ENCODE measurements at places on chromosomes 6 and 20. TPM values are rescaled to one million over a fixed set of nuclear protein-coding genes. Genes with fewer than 3 reads are reported as not detected.

DNA sequence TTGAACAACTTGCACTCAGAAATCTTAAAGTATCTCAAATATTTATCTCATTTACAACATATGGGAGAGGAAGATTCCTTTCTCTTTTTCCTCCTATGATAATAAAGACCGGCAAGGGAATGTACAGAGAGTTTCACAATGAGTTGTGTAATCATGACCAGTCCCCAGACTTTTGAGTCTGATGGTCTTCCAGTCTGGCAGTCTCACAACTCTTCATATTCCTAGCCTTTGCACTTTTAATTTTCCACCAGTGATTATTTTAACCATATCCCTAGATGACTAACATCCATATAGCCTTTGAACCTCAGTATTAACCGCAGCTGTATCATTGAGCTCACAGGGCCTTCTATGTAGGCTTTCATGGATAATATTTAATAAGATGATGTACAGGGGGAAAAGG, 278.5 kb downstream of the KHDC1L start:
- H3K4me1 ChIP-seq, result no peaks in the 10 kb centered on the region
- no peak for DNase-seq
- H3K36me3 ChIP-seq, result no peaks in the 10 kb centered on the region
- H3K27ac ChIP-seq, result no peak overlapping the region

DNA sequence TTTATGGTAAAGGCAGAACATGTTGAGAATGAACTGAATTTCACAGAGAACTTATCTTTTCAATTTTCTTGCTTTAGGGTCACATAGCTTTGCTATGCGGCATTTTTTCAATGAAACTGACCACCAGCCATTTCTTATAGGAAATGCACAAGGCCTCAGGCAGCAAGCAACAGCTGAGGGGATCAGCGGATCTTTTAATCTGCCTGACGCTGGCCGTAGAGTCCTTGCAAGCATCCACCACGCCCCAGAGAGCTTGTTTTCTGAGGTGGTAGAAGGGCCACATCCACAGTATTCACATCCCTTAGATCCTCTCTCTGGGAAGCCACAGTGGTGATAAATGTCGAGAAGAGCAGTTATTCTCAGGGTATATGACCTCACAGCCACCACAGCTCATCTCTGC, 34.3 kb downstream of the FLRT3 start:
- no peak overlapping the region for H3K4me3 ChIP-seq
- no peaks in the 10 kb centered on the region for H3K36me3 ChIP-seq
- no peak overlapping the region for H3K27ac ChIP-seq

DNA sequence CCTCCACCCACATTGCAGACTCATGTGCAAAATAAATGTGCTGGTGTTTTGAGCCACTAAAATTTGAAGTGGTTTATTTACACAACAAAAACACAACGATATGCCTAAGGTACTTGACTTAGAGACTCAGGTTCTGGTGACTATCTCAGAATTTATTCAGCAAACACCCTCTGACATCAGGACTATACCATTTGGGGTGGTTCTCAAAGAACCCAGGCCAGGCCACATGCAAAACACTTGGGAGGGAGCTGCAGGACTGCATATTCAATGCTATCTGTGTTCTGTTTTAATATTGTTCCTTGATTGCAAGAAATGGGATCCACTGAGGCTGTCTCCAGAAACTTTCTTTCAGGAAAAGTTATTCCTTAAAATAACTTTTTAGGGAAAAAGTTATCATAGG, 91.6 kb downstream of the LINC00237 start:
- H3K36me3 ChIP-seq, result no peaks in the 10 kb centered on the region
- peaks cover 16% of the 10 kb centered on the region for H3K4me1 ChIP-seq
- H3K27me3 ChIP-seq, result peaks cover 11% of the 10 kb centered on the region
- no peak for DNase-seq
- H3K4me3 ChIP-seq, result no peak overlapping the region

Gene KCTD20
- total RNA-seq, result 27.5 TPM

DNA sequence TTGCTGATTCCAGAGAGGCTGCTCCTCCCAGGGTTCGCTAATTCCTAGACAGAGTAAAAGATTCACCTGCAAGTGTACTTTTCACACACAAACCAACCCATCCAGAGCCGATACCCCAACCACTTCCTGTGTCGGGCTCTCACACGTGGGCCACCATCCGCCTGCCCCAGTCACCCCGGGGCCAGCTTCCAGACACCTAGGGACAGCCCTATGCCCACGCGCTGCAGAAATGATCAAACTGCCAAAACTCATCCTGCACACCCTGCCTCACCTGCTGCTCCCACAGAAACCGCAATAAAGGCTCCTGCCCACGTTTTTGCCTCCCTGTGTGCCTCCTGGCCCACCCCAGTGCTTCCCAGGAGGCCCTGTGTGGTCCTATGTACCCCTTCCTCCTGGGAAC, 59.5 kb downstream of the PSMG4 start:
- H3K27ac ChIP-seq, result no peak overlapping the region
- H3K4me3 ChIP-seq, result no peak overlapping the region
- peaks cover 9% of the 10 kb centered on the region for H3K4me1 ChIP-seq
- DNase-seq, result no peak

GRCh38 chr20:60228255-60228654, 270.0 kb downstream of the CDH26 start:
- no peak overlapping the region for H3K4me3 ChIP-seq
- peaks cover under 1% of the 10 kb centered on the region for H3K4me1 ChIP-seq
- peaks cover 17% of the 10 kb centered on the region for H3K27me3 ChIP-seq

Gene MRPL14
- total RNA-seq, result 70.0 TPM

All from WTC11 (cell line).